ENCODE measurements at places on chromosomes 11 and 22. TPM values are rescaled to one million over a fixed set of nuclear protein-coding genes. Genes with fewer than 3 reads are reported as not detected.

DNA sequence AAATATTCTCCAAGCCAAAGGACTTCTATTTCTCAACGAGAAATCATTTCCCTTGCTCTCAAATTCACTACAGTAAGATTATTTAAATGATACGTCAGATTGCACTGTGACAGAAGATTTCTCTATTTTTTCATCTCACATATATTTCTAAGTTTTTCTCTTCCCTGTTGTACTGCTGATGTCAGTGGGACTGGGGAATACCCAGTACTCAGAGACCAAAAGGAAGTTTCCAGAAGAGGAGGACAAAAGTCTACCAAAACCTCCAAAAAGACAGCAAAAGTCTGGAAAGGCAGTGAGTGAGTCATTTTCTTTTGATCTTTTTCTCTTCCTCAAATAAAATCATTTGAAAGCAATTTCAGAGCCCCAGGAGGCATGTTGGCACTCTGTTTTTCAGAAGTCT is 149.8 kb upstream of the PITPNB start:
- no peak overlapping the region for H3K27ac ChIP-seq
- H3K36me3 ChIP-seq = no peaks in the 10 kb centered on the region
- H3K27me3 ChIP-seq = no peaks in the 10 kb centered on the region

- H3K4me3 ChIP-seq = no peak overlapping the region
- no peak for DNase-seq
- no peaks in the 10 kb centered on the region for H3K36me3 ChIP-seq
Observed at GRCh38 chr11:36026315-36026968, 82.6 kb downstream of the LDLRAD3 start.

- H3K27ac ChIP-seq = no peak overlapping the region
- H3K4me1 ChIP-seq = no peaks in the 10 kb centered on the region
- H3K36me3 ChIP-seq = no peaks in the 10 kb centered on the region
Observed at GRCh38 chr22:41000040-41000565, 48.9 kb downstream of the RBX1 start.

DNA sequence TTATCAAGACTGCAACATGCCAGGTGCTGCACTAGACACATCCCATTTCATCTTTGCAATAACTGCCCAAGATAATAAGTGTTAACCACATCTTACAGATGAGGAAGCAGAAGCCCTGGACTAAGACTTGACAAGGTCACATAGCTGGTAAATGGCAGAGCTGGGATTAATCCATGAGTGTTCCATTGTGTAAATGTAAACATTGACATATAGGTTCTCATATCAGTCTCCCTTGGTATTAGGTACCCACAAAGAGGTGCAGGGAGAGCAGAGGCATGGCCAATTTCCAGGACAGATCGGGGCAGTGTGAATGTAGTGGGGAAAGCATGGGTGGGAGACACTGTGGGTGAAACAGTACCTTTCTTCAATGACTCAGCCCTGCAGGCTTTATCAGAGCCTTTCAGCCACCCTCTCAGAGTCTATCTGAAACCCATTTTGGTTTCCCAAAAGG is 17.9 kb downstream of the MICAL2 start:
- H3K27me3 ChIP-seq = no peaks in the 10 kb centered on the region
- no peak overlapping the region for H3K27ac ChIP-seq
- H3K36me3 ChIP-seq = no peaks in the 10 kb centered on the region
- no peak overlapping the region for H3K4me3 ChIP-seq
- H3K4me1 ChIP-seq = peaks cover 16% of the 10 kb centered on the region

- H3K4me1 ChIP-seq = no peaks in the 10 kb centered on the region
- DNase-seq = no peak
Observed at GRCh38 chr11:98895936-98896335, 124.8 kb upstream of the CNTN5 start.

DNA sequence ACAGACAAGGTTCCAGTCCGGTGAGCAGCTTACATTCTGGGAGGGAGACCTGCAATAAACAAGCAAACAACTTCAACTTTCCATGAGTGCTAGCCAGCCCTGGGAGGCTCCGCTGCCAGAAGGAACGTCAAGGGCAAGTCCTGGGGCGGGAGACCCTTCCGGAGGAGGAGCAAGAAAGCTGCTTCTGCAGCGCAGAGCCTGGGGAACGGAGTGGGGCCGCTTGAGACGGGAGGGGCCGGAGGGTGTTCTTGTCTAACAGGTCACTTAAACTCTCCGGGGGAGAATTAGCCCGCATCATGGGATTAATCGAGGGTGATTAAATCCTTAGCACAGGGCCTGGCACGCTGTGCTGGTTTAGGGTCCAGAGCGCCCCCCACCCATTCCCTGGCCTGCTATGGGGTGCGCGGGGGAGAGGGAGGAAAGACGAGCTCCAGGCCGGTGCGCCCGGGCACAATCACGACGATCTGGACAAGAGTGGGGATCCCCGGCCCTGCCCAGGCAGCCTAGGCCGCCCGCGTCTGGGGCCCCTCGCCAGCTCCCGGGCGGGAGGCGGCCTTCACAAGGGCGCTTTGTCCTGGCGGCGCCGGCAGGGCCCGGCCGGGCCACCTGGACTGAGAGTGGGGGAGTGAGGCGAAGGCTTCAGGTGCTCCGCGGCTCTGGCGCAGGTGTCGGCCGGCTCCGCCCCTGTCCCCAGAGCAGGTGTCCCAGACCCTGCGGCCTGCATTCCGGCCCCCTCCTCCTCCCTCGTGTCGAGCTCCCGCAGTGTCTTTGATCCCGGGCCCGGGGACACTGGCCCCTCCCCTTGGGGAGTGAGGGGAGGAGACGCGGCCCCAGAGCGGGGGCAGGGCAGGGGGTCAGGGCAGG is 663 bp upstream of the LARGE2 start:
- no peaks in the 10 kb centered on the region for H3K4me1 ChIP-seq
- H3K27me3 ChIP-seq = peaks cover 45% of the 10 kb centered on the region
- DNase-seq = peak; percentile 55
- no peaks in the 10 kb centered on the region for H3K36me3 ChIP-seq
- H3K27ac ChIP-seq = no peak overlapping the region
- peak overlapping the region; percentile 38 for H3K4me3 ChIP-seq

DNA sequence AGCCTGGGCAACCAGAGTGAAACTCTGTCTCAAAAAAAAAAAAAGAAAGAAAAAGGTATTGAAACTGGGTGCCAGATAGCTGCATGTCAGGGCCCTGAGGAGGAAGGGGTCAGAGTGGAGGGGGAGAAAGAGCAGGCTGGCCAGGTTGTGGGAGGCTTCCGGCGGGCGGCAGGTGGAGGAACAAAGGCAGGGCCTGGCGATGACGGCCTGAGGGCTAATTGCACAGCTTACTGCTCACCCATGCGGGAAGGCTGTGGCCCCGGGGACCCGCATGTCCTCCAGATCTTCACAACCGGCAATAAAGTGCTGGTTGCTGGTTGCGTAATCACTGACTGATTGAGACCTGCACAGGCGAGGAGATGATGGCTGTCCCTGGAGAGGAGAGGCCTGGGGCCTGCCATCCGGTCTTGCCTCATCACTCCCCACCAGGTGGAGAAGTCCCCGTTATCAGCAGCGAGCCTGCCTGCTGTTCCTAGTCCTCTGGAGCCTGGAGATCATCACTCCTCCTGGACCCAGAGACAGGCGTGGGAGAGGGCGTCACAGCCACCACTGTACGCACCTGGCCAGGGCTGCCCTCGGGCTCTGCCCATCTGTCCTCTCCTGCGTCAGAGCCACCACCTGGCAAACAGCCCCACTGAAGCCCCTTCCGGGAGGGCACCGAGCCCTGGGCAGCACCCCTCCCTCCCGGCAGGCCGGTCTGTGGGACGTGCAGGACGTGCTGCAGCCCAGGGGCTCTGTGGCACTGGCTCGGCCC is 18.7 kb downstream of the H19 start:
- no peaks in the 10 kb centered on the region for H3K27me3 ChIP-seq
- H3K4me1 ChIP-seq = no peaks in the 10 kb centered on the region
- H3K27ac ChIP-seq = no peak overlapping the region
- H3K36me3 ChIP-seq = no peaks in the 10 kb centered on the region
- DNase-seq = no peak

GRCh38 chr11:130780437-130780836 is 135.8 kb downstream of the SNX19 start:
- no peak overlapping the region for H3K4me3 ChIP-seq
- no peak for DNase-seq
- no peaks in the 10 kb centered on the region for H3K27me3 ChIP-seq

DNA sequence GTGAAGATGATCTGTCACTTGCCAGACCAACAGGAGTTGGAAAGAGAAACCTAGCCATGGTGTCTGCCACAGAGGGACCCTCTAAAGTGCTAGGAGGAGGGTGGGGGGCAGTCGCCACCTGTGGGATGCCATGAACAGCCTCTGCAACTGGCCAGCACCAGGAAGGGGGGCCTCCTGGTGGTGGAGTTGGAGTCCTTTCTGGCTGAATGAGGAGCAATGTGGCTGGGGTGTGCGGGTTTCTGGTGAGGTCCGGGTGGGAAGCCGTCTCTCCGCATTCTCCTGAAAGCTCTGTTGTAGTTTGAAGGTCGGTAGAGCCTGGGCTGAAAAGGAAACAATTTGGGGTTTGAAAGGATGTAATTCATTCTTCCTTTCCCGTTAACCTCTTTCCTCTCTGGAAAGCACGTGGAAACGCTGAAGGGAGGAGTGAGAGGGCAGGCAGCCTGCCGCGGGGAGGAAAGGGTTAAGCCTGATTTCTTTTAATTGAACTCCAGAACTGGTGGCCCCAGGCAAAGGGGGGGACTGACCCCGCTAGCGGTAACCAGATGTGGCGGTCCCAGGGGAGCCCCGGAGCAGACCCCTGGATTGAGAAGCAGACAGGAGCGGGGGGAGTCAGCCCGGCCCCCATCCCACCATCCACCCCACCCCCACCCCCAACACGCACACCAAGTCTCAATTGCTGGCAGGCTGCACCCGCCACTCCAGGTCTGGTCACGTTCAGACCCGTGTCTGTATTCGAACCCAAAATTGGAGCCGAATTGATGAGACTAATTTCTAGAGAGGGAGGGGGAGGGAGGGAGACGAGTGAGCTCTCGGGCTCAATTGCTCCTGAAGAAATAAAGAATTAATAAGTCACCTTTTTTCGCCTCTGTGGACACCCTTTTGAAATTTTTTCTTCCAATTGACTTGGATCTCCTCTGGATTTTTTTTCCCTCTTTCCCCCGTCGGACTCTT is 1.8 kb upstream of the FLI1 start:
- H3K4me1 ChIP-seq = peaks cover 15% of the 10 kb centered on the region
- H3K36me3 ChIP-seq = no peaks in the 10 kb centered on the region
- no peak for DNase-seq
- H3K4me3 ChIP-seq = no peak overlapping the region
- H3K27me3 ChIP-seq = peaks cover 100% of the 10 kb centered on the region
- no peak overlapping the region for H3K27ac ChIP-seq

The MAPK8IP2 gene
- total RNA-seq = 2.4 TPM

- no peak overlapping the region for H3K27ac ChIP-seq
- no peaks in the 10 kb centered on the region for H3K27me3 ChIP-seq
- H3K4me1 ChIP-seq = peaks cover 7% of the 10 kb centered on the region
- no peaks in the 10 kb centered on the region for H3K36me3 ChIP-seq
- H3K4me3 ChIP-seq = no peak overlapping the region
Observed at GRCh38 chr11:121105063-121105480, 4.0 kb downstream of the TECTA start.

GRCh38 chr11:96012086-96012824 is 88.3 kb upstream of the MTMR2 start:
- no peaks in the 10 kb centered on the region for H3K36me3 ChIP-seq
- DNase-seq = peak; percentile 92
- H3K4me1 ChIP-seq = peaks cover 4% of the 10 kb centered on the region
- no peak overlapping the region for H3K4me3 ChIP-seq
- no peak overlapping the region for H3K27ac ChIP-seq

DNA sequence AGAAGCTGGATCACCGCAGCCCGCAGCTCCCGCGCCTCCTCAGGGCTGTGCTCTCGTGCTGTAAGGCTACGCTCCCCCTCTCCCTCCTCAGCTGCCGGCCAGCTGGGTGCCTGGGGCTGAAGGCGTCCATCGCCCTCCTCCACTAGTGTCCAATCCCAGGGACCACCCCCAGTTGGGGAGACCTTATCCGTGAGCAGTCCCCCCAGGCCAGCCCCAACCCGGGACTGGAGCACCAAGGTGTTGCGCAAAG is 1.2 kb downstream of the AP5B1 start:
- H3K36me3 ChIP-seq = no peaks in the 10 kb centered on the region
- peaks cover 9% of the 10 kb centered on the region for H3K27me3 ChIP-seq
- H3K4me3 ChIP-seq = peak overlapping the region; percentile 60
- H3K27ac ChIP-seq = no peak overlapping the region
- no peak for DNase-seq

DNA sequence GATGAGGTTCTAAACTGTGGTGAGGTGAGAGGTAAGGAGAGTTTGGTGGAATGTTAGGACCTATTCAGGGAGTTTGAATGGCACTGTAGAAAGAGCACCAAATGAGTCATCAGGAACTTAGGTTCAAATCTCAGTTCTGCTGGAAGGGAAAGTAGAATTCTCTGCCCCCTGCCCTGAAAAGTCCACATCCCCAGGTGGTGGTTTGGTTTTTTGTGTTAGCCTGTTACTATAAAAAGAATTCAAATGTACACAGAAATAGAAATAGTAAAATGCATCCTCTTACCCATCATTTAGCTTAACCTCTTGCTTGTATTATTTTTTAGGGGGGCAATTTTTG is 20.2 kb downstream of the PPFIBP2 start:
- no peak for DNase-seq
- no peak overlapping the region for H3K4me3 ChIP-seq
- H3K36me3 ChIP-seq = no peaks in the 10 kb centered on the region
- no peaks in the 10 kb centered on the region for H3K27me3 ChIP-seq

The SLC22A6 gene
- total RNA-seq = not detected

DNA sequence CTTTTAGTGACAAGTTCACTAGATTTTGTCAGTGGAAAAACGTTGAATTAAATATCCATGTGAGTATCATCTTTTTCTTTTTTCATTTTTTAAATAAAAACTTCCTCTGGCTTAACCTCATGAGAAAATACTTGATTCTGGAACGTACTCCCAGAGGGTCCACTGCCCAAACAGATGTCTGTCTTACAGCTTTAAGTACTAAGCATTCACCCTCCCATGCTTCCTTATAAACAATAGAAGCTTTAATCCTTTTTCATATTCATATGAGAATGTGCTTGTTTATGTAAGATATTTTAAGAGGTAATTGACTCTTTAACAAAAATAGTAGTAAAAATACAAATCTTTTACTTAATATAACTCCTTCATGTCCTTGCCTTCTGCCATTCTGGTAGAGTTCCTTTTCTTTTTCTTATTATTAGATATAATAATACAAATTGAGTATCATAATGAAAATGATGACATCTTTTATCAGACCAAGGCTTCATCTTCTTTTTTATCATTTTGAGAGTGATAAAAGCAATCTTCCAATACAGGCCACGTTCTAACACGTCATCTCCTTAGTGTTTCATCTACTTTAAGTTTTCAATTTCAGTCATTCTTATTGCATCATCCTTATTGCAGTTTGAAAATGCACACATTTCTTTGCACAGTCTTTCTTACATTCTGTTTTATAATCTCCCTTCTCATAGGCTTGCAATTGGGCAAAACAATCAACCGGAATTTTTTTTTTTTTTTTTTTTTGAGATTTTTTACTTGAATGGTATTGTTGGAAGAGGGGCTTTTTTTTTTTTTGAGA is 69.5 kb upstream of the MYO18B start:
- H3K4me3 ChIP-seq = no peak overlapping the region
- DNase-seq = peak; percentile 15
- no peaks in the 10 kb centered on the region for H3K36me3 ChIP-seq
- peaks cover 9% of the 10 kb centered on the region for H3K4me1 ChIP-seq
- H3K27ac ChIP-seq = no peak overlapping the region
- no peaks in the 10 kb centered on the region for H3K27me3 ChIP-seq

Measured in cardiac muscle cell (in vitro differentiated cells and primary cell).